ENCODE measurements at places on chromosomes 2 and 18.

GRCh38 chr18:51654488-51655326 is 457.2 kb upstream of the MEX3C start:
- DNase-seq = no peak
- H3K36me3 ChIP-seq = no peaks in the 10 kb centered on the region
- no peaks in the 10 kb centered on the region for H3K4me1 ChIP-seq
- H3K27me3 ChIP-seq = peaks cover 9% of the 10 kb centered on the region
- H3K4me3 ChIP-seq = no peak overlapping the region
- H3K27ac ChIP-seq = no peak overlapping the region

- peaks cover 3% of the 10 kb centered on the region for H3K4me1 ChIP-seq
- H3K4me3 ChIP-seq = no peak overlapping the region
- no peak for DNase-seq
- no peak overlapping the region for H3K27ac ChIP-seq
- H3K27me3 ChIP-seq = peaks cover 3% of the 10 kb centered on the region
Measured at GRCh38 chr2:71560638-71561011, 107.3 kb downstream of the DYSF start.

GRCh38 chr2:15348045-15348444 is 213.1 kb downstream of the NBAS start:
- no peak overlapping the region for H3K4me3 ChIP-seq
- no peak for DNase-seq
- peaks cover 42% of the 10 kb centered on the region for H3K36me3 ChIP-seq
- H3K27ac ChIP-seq = no peak overlapping the region

DNA sequence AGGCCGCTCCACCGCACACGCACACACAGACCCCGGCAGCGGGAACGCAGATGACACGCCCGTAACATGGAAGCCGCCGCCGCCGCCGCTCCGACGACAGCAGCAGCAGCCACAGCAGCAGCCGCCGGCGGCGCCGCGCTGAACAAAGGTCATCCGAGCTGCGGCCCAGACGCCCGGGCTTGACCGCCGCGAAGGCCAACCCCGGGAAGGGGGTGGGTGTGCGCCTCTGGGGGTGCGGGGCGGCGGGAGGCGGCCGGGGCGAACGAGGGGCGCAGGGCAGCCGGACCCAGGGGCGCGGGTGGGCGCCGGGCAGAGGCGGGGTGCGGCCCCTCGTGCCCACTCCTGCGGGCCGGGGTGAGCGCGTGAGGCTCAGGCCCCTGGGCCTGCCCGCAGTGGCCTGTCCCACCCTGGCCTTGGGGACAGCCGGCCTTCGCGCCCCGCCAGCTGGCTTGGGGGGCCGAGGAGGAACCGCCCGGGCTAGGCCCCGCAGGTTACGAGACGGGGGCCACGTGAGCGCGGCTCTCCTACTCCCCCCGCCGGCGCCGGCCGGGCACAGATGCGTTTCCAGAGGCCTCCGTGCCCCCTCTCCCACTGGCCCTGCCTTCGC is 1.0 kb upstream of the ZNF532 start:
- peaks cover 15% of the 10 kb centered on the region for H3K36me3 ChIP-seq
- no peak overlapping the region for H3K4me3 ChIP-seq
- H3K27me3 ChIP-seq = peaks cover 53% of the 10 kb centered on the region
- no peak overlapping the region for H3K27ac ChIP-seq

GRCh38 chr18:24296276-24296675 is 101.3 kb downstream of the OSBPL1A start:
- no peaks in the 10 kb centered on the region for H3K27me3 ChIP-seq
- H3K27ac ChIP-seq = no peak overlapping the region
- H3K36me3 ChIP-seq = no peaks in the 10 kb centered on the region
- DNase-seq = no peak
- no peaks in the 10 kb centered on the region for H3K4me1 ChIP-seq

DNA sequence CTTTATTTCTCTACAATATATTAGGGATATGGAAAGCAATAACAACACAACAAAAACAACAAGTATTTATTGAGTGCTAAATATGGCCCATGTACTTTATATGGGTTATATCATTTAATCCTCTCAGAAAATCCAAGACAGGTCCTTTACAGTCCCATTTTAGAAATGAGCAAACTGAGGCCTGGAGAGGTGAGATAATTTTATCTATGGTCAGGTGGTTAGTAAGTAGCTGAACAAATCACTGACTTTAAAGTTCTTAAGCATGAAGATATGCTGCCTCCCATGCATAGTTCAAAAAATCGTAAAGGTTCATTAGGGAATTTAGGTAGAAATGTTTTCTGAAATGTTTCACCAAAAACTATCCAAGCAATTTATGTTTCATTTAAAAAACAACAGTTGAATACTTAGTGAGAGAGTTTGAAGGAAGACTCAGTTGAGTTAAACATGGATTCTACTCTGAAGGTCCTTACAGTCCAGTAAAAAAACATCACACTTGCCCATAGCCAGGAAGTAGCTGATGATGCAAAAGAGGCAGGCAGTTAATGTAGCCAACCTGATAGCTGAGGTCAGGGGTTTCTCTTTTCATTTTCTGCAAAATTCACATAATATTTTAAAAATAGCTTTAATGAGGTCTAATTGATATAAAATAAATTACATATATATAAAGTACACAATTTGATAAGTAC is 7.6 kb upstream of the NFE2L2 start:
- DNase-seq = no peak
- no peaks in the 10 kb centered on the region for H3K27me3 ChIP-seq
- no peak overlapping the region for H3K27ac ChIP-seq
- peaks cover 10% of the 10 kb centered on the region for H3K4me1 ChIP-seq

DNA sequence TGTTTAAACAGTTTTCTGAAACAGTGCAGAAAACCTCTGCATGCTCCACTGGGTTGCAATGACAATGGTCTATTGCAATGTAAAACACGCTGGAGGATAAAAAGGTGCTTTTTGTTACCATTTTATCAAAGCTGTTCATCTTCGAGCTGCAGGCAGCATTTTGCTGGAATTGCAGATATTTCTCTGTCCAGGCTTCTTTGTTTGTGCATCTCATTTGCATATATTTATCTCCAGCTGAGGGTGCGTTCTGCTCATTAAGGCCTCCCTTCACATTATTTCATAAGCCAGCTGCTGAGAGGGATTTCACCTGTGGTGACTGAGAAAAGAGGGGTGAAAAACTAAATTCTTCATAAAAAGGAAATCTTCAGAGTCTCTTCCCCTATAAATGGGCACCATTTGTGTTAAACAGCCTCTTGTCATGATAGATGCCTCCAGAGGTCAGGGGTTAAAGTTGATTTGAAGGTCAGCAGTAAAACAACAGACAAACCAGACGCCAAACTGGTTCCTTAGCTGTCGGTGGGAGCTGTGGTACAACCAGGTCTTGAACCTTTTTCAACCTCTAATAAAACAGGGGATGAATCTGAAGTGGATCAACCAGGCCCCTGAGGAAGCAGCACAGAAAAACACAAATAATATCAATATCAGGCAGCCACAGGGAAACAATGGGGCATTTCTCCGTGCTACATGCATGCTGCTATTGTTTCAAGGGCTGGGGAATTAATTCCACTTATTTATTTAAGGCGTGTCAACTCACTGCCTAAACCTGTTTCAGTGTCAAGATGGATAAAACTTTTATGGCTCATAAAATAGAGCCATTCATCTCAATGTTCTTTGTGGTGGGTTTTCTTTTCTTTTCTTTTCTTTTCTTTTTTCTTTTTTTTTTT is 265.1 kb downstream of the MEIS1 start:
- H3K27ac ChIP-seq = no peak overlapping the region
- H3K4me1 ChIP-seq = no peaks in the 10 kb centered on the region
- H3K27me3 ChIP-seq = no peaks in the 10 kb centered on the region

DNA sequence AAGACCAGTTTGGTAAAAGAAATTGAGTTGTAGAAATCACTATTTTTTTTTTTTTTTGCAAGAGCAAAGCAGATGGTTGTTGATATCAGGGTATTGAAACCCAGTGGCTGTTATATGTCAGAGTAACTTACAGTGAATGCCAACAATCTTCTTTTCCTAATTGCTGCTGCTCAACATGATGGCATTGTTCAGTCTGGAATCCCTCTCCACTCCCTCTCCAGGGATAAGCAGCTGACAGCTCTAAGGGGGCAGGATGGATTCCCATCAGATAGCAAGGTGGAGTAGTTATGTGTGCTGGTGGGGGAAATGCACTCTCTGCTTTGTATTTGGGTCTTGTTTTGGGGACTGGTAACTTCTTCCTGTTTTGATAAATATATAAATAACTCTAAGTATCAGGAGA is 200.0 kb downstream of the PIK3C3 start:
- no peak overlapping the region for H3K4me3 ChIP-seq
- no peak overlapping the region for H3K27ac ChIP-seq
- no peak for DNase-seq
- H3K27me3 ChIP-seq = no peaks in the 10 kb centered on the region
- H3K36me3 ChIP-seq = no peaks in the 10 kb centered on the region

GRCh38 chr18:76495435-76496193 is 572 bp upstream of the ZNF516 start:
- peak overlapping the region; percentile 10 for H3K27ac ChIP-seq
- H3K4me3 ChIP-seq = peak overlapping the region; percentile 90
- DNase-seq = peak; percentile 33
- H3K27me3 ChIP-seq = no peaks in the 10 kb centered on the region
- H3K4me1 ChIP-seq = peaks cover 23% of the 10 kb centered on the region

DNA sequence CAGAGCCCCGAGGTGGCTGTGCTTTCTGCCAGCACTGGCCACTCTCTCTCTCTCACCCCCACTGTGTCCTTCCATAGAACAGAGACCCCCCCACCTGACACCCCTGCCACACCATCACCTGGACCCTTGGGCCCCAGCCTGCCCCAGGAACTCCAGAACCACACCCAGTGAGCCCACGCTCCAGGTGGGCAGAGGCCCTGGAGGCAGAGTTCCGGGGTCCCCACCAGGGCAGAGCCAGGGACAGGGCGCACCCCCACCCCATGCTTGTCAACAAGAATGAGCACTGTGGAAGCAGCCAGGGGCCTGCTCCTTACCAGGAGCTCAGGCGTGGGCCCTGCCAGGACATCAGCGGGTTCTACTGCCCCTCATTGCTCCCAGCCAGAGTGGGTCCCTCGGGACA is 14.6 kb downstream of the PASK start:
- H3K36me3 ChIP-seq = peaks cover 59% of the 10 kb centered on the region
- no peak overlapping the region for H3K27ac ChIP-seq
- H3K4me1 ChIP-seq = no peaks in the 10 kb centered on the region
- DNase-seq = no peak
- H3K4me3 ChIP-seq = no peak overlapping the region

- no peak overlapping the region for H3K4me3 ChIP-seq
- DNase-seq = no peak
- peak overlapping the region; percentile 6 for H3K27ac ChIP-seq
- peaks cover 8% of the 10 kb centered on the region for H3K4me1 ChIP-seq
Measured at GRCh38 chr2:8656811-8657210, 25.0 kb upstream of the ID2 start.

DNA sequence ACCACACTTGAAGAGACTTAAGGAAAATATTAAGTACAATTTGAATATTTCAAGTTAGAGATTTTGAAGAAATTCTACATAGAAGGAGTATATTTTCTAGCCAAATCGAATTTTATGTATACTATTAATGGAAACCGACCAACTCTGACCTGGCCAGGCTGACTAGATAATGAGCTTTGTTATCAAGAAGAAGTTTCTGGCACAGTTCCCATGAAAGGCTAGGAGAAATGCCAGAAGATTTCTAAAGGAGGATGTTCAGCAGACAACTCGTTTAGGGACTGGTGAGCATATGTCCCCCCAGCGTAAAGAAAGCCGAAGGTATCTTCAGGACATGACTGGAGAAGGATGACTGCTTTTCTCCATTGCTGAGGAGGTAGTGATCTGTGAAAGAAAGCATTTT is 127.3 kb downstream of the DIS3L2 start:
- no peak for DNase-seq
- no peak overlapping the region for H3K27ac ChIP-seq
- no peak overlapping the region for H3K4me3 ChIP-seq
- peaks cover 16% of the 10 kb centered on the region for H3K36me3 ChIP-seq
- H3K27me3 ChIP-seq = no peaks in the 10 kb centered on the region
- H3K4me1 ChIP-seq = peaks cover 11% of the 10 kb centered on the region

DNA sequence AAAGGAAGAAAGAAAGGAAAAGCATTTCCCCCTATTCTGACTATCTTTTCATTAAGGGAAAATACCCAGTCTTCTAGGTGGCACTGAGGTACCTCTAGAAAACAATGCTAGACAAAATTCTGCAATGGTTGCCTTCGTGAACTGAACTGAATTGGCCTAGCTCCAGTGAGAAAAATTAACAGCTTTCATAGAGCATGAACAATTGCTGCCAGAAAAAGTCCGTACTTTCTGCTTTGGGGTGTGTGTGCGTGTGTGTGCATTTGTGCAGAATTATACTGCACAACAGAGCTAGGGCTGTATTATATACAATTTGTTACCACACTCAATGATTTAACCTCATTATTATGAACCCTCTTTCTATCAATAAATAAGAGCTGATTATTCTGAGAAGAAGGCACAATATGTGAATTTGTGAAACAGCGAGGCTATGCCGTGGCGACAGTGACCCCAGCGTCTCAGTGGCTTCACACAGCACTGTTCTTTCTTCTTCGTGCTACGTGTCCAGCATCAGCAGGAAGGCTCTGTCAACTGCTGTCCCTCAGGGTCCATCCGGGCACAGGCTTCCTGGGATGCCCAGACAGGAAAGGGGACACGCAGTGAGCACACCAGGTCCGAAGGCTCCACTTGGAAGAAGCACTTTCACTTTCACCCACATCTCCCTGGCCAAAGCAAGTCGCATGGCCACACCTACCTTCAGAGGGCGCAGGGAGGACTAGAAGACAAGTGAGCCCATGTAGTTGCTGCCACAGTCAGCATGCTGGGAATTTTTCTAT is 47.5 kb downstream of the PTGR3 start:
- DNase-seq = peak; percentile 32
- peak overlapping the region; percentile 91 for H3K4me3 ChIP-seq
- no peaks in the 10 kb centered on the region for H3K36me3 ChIP-seq
- H3K4me1 ChIP-seq = peaks cover 4% of the 10 kb centered on the region
- peak overlapping the region; percentile 94 for H3K27ac ChIP-seq
- no peaks in the 10 kb centered on the region for H3K27me3 ChIP-seq

DNA sequence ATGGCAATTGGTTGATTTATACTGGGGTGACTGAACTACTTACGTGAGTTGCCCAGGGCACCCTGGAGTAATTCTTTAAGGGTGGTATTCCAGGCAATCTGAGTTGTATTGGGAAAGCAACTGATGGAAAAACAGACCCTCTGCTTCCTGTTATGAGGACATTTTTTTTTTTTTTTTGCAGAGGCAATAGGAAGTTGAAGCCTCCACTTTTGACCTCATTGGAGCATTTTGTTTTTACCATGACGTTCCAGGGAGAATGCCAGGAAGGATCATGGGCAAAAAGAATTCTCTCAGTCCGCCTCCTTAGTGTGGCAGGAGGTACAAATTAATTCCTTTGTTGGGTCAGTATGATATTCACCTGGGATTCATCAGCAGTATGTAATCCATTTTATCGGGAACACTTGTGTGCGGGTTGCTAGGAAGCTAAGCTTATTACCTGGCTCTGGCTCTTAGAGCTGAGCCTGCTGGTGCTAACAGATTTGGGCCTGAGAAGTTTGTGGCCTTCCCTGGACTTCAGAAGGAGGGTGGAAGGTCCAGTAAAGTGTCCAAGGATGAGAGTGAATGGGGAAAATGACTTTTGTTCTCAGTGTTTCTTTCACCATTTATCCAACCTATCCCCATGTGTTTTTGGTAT is 272.9 kb upstream of the EPAS1 start:
- no peak overlapping the region for H3K4me3 ChIP-seq
- H3K36me3 ChIP-seq = peaks cover 6% of the 10 kb centered on the region
- H3K4me1 ChIP-seq = no peaks in the 10 kb centered on the region
- DNase-seq = no peak
- H3K27me3 ChIP-seq = no peaks in the 10 kb centered on the region
- H3K27ac ChIP-seq = no peak overlapping the region

Data from naive thymus-derived CD8-positive, alpha-beta T cell (primary cell).